ENCODE measurements at places on chromosomes 1 and 21. TPM values are rescaled to one million over a fixed set of nuclear protein-coding genes. Genes with fewer than 3 reads are reported as not detected.

DNA sequence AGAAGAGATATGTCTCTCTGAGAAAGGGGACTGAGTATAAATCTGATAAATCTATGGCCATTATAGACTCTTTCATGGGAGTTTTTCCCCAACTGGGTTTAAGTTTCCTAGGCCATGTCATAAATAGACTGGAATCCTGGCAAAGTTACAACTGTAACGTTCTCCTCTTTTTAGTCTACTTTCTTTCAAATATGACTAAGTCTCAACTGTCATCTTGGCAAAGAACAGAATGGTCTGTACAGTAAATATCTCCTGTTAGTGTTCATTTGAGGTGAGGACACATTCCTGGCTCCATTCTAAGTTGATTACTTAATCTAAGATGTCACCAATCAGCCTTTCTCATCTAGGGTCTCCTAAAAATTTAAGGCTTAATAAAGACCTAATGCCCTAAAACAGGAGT, 300.5 kb downstream of the BRINP2 start:
- H3K4me1 ChIP-seq, result no peaks in the 10 kb centered on the region

DNA sequence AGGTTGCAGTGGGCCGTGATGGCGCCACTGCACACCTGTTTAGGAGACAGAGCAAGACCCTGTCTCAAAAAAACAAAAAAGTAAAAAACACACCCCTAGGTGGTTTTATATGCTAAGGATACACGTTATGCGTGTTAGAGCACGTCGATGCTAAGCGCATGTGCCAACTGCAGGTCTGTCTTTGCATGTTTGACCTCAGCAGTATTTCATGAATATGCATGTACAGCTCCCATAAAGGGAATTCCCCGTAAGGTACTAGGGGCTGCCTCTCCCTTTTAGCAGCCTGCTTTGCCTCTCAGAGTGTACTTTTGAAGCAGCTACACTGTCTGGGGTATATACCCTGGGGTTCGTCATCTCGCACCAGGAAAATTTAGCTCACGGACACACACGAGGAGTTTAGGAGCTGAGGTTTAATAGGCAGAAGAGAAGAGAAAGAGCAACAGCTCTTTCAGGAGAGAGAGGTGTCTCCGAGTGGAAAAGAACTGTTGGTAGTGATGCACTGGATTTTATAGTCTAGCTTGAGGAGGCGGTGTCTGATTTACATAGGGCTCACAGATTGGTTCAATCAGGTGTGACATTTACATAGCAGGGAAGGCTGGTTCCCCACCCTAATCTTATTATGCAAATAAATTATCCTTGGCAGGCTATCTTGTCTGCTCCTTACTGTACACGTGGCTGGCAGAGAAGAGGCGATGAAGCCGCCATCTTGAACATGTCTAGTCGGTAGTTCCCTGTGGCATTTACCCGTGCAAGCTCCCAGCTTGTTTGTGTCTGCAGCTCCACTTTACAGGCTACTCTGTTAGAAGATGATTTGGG, 4.2 kb upstream of the OTUD3 start:
- no peak for DNase-seq
- H3K4me3 ChIP-seq, result no peak overlapping the region
- H3K36me3 ChIP-seq, result no peaks in the 10 kb centered on the region
- H3K27me3 ChIP-seq, result peaks cover 27% of the 10 kb centered on the region
- peaks cover 9% of the 10 kb centered on the region for H3K4me1 ChIP-seq

DNA sequence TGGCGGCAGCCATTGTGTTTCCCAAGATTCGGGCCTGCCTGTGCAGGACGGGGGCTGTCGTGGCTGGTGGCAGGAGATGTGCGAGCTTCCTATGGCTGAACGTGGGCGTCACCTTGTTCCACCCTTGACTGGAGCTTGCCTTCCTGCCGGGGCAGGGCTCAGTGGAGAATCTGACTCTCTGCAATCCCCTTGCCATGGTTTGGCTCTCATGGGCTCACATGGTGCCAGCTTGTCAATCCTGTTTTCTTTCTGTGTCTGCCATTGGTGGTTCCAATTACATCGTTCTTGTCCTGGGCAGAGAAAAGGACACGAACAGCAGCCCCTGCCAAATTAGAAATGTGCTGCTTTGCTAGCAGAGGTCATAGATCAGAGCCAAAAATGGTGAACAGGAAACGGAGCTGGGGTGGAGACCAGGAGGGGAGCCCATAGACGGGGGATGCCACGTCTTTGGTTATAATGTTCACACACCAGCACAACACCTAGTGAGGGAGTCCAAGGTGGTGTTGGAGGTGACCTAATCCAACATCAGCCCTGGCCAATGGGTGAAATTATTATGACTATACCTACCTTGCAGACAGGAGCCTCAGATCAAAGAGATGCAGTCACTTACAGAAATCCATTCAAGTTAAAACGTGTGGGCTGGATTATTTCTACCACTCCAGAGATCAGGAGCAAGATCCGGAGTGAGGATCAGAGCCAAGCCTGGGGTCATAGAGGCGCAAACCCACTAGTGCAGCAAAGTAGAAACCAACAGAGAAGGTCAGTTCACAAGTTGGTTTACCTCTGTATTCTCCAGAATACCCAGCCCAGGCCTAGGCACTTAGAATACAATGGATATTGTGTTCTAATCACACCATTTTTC, 253.1 kb downstream of the SIPA1L2 start:
- no peaks in the 10 kb centered on the region for H3K4me1 ChIP-seq
- H3K36me3 ChIP-seq, result no peaks in the 10 kb centered on the region
- no peak for DNase-seq

- H3K36me3 ChIP-seq, result no peaks in the 10 kb centered on the region
- DNase-seq, result no peak
- H3K27ac ChIP-seq, result peak overlapping the region; percentile 96
- H3K4me1 ChIP-seq, result peaks cover 46% of the 10 kb centered on the region
- no peak overlapping the region for H3K4me3 ChIP-seq
Observed at GRCh38 chr1:54794451-54795355, 6.4 kb downstream of the TTC22 start.

The MATN1 gene
- 1.1 TPM for total RNA-seq

DNA sequence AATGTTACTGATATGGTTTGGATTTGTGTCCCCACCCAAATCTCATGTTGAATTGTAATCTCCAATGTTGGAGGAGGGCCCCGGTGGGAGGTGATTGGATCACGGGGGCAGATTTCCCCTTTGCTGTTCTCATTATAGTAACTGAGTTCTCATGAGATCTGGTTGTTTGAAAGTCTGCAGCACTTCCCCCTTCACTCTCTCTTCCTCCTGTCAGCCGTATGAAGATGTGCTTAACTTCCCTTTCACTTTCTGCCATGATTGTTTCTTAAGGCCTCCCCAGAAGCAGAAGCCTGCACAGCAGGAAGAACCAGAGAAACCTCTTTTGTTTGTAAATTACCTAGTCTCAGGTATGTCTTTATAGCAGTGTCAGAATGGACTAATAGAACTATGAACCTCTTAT, 28.4 kb downstream of the TRIM33 start:
- DNase-seq, result no peak
- no peaks in the 10 kb centered on the region for H3K27me3 ChIP-seq
- H3K4me1 ChIP-seq, result peaks cover 56% of the 10 kb centered on the region
- peak overlapping the region; percentile 46 for H3K27ac ChIP-seq
- peak overlapping the region; percentile 53 for H3K4me3 ChIP-seq

- H3K27ac ChIP-seq, result peak overlapping the region; percentile 100
- peaks cover 5% of the 10 kb centered on the region for H3K36me3 ChIP-seq
- H3K27me3 ChIP-seq, result no peaks in the 10 kb centered on the region
- peak overlapping the region; percentile 92 for H3K4me3 ChIP-seq
- peaks cover 76% of the 10 kb centered on the region for H3K4me1 ChIP-seq
Observed at GRCh38 chr1:18951416-18951815, 5.1 kb downstream of the IFFO2 start.

The RPS27 gene
- 905 TPM for total RNA-seq

DNA sequence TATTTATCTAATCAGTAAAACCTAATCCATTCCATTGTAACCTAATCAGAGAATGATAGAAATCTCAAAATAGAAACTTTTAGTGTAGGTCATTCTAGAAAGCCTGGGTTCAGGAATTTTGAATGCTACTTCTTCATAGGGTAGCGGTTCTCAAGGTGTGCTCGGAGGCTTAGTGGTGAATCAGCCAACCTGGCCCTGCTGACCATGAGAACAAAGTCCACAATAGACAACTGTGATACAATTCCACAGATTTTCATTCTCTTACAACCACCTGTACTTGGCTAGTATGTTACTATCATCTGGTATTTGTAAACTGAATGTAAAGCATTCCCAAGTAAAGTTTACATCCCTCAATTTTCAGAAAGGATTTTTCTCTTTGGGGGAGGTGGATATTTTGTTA, 7.5 kb upstream of the PUM1 start:
- no peaks in the 10 kb centered on the region for H3K4me1 ChIP-seq
- H3K27ac ChIP-seq, result no peak overlapping the region
- H3K27me3 ChIP-seq, result no peaks in the 10 kb centered on the region
- H3K36me3 ChIP-seq, result no peaks in the 10 kb centered on the region

The TEDDM1 gene
- not detected for total RNA-seq

The CD84 gene
- total RNA-seq, result 3.8 TPM

DNA sequence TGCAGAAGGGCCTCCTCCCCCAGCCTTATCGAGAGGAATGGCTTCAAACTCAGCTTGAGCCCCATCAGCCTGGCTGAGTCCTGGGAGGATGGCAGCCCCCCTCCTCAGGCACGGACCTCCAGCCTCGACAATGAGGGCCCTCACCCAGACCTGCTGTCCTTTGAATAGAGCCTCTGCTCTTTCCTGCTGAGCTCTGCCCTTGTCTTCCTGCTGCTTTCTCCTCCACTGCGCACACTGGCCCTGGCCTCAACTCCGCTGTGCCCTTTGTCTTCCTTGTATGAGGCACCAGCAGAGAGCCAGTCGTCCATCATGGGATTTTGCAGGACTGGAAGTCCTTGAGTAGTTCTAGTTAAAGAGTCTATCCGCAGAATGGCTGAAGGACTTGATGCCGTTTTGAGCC, 2.0 kb downstream of the C1orf226 start:
- DNase-seq, result no peak
- no peaks in the 10 kb centered on the region for H3K36me3 ChIP-seq
- H3K4me1 ChIP-seq, result no peaks in the 10 kb centered on the region
- no peaks in the 10 kb centered on the region for H3K27me3 ChIP-seq

The NCF2 gene
- 20.5 TPM for total RNA-seq

GRCh38 chr21:34517491-34518245, 5.7 kb upstream of the KCNE1 start:
- H3K27ac ChIP-seq, result no peak overlapping the region
- H3K4me1 ChIP-seq, result peaks cover 26% of the 10 kb centered on the region
- H3K27me3 ChIP-seq, result no peaks in the 10 kb centered on the region
- no peaks in the 10 kb centered on the region for H3K36me3 ChIP-seq
- no peak for DNase-seq
- peak overlapping the region; percentile 6 for H3K4me3 ChIP-seq

The FCRL1 gene
- not detected for total RNA-seq

DNA sequence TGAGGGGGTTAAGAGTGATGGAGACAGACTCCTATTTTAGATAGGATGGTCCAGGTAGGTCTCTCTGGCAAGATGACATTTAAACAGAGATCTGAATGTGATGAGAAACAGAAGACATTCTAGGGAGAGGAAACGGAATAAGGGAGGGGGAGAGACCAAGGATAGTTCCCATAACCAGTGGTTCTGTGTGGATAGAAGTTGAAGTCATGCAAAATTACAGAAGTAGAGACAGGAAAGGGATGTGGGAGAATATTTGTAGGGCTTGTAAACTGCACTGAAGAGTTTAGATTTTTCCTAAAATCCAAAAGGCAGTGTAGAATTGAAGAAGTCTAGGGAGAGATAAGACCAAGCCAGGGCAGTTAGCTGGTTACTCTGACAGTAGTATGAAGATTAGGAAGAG, 200.6 kb downstream of the GRIK1 start:
- no peaks in the 10 kb centered on the region for H3K4me1 ChIP-seq
- no peak overlapping the region for H3K4me3 ChIP-seq
- H3K27me3 ChIP-seq, result no peaks in the 10 kb centered on the region
- no peak overlapping the region for H3K27ac ChIP-seq

DNA sequence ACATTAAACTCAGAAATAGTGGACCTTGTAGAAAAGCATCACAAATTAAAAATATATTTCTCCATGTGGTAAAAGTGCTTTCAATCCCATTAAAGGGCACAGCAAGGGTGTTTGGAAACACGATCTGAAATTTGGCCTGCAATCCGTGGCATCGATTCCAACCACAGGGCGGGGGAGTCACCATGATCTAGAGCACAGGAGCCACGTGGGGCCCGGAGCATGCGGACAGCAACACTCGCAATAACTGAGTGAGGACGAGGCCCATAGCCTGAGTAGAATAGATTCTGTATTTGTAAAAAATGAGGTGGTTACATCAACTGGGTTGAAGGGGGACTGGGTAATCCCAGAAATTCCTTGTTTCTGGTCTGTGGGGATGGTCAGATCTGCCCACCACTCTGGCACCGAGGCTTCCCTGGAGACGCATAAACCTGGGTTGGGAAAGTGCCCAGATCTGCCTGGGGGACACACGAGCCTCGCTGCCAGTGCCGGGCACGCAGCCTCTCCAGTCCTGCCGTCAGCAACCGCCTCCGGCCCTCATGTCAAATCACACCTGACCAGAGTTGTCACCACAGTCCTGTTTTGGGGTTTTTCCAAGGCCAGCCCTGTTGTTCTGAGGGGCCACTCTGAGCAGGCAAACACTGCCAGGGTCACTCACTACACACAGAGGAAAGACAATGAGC, 104.3 kb downstream of the PGBD5 start:
- H3K4me3 ChIP-seq, result no peak overlapping the region
- no peaks in the 10 kb centered on the region for H3K4me1 ChIP-seq
- no peak for DNase-seq
- H3K27me3 ChIP-seq, result peaks cover 4% of the 10 kb centered on the region
- H3K36me3 ChIP-seq, result no peaks in the 10 kb centered on the region

GRCh38 chr1:155979597-155980343, 1.4 kb upstream of the ARHGEF2 start:
- H3K4me3 ChIP-seq, result peak overlapping the region; percentile 92
- H3K36me3 ChIP-seq, result peaks cover 5% of the 10 kb centered on the region
- no peak for DNase-seq
- no peaks in the 10 kb centered on the region for H3K27me3 ChIP-seq

DNA sequence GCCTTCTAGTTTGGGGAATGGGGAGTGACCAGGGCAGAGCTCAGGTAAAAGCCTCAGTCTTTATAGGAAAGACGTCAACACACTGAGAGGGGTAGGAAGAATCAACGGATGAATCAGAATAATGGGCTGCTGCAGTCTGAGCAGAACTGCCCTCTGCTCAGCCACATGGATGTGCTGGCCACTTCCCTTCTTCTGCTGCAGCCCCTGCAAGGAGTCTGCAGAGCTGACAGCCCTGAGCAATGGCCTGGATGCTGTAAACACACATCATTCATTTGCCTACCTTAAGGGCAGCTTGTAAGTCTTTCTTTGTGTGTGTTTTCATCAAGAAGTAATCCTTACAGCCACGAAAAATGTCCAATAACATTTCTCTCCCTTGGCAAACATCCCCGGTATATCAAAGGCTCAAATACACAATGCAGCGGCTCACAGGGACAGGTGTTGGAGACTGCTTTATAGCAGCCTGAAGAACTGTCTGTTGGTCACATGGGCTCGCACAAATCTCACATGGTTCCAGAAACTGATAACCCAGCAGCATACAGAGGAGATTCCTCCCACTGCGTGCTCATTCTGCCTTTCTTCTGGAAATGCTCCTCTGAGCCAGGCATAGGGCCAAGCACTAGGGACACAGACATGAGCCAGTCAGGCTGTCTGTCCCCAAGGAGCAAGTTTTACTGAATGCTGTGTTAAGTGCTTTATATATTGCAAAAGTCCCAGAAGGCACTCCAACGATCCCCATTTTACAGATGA, 110.1 kb downstream of the HMGB4 start:
- no peak overlapping the region for H3K27ac ChIP-seq
- peaks cover 16% of the 10 kb centered on the region for H3K27me3 ChIP-seq
- no peak overlapping the region for H3K4me3 ChIP-seq
- H3K4me1 ChIP-seq, result no peaks in the 10 kb centered on the region
